ENCODE measurements at places on chromosomes 16 and 17.

DNA sequence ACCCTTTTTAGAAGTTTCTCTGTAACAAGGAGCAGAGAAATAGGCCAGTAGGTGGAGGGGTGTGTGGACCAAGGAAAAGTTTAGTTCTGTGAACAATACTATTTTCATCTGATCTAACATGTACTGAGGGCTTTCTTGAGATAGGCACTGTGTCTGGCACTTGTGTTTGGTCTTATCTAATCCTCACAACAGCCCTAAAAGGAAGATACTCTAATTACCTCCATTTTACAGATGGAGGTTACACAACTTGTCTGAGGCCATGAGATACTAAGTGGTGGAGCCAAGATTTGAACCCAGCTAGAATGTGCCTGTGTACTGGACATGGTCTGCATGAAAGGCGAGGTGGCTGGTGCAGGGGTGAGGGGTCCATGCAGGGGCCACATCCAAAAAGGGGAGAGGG is 4.5 kb downstream of the TNFSF12 start:
- no peak for DNase-seq

GRCh38 chr17:39327109-39327508 is 74.3 kb downstream of the FBXL20 start:
- DNase-seq, result no peak

GRCh38 chr17:40153603-40154236 is 13.4 kb downstream of the CASC3 start:
- DNase-seq, result no peak

- no peak for DNase-seq
Observed at GRCh38 chr17:76581515-76581914, 4.1 kb downstream of the ST6GALNAC2 start.

- DNase-seq, result peak; percentile 10
Observed at GRCh38 chr16:82439678-82440293, 187.0 kb upstream of the CDH13 start.

DNA sequence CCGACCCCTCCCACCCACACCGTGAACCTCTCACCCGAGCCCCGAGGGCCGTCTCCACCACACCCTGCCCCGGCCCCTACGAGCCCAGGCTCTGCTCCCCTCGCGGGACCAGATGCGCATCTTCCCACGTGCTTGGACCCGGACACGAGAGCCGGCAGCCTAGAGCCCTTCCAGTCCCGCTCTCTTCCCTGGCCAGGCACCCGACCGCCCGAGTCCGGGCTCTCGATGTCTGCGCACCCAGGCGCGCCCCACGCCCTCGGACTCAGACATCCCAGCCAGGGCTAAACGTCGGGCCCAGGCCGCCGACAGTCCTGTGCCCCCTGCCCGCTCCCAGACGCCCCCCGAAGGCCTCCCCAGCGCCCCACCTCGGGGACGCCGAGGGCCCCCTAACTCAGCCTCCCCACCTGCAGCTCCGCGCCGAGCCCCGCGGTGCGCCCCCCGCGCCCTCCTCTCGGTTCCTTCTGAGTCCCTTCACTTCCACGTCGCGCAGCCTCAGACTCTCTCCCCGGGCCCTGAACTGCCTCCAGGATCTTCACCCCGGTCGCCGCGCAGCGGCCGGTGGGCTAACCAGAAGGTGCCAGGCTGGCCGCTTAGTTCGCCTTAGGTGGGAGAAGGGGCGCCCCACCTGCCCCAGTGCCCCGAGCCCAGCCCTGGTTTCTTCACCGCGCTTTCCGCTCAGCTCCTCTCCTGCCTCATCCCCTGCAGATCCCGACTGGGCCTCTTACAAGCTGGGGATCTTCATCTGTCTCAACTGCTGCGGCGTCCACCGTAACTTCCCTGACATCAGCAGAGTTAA is 688 bp downstream of the ADAP2 start:
- DNase-seq, result no peak

DNA sequence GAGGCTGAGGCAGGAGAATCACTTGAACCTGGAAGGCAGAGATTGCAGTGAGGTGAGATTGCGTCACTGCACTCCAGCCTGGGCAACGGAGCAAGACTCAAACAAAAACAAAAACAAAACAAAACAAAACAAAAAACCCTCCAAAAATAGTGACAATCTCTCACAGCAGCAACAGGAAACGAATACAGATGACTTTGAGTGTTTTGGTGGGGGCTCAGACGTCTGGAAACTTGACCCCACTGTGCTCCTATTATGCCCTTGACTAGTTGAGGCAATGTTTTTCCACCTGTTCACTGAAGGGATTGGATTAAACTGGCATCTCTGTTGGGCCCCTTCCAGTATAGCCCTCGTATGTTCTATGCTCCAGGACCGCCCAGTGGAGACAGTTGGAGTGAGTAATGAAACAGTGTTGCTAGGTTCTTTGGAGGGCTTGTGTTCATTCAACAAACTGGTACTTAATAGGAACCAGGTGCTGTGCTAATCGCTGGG is 167.0 kb downstream of the UTP18 start:
- DNase-seq, result no peak

DNA sequence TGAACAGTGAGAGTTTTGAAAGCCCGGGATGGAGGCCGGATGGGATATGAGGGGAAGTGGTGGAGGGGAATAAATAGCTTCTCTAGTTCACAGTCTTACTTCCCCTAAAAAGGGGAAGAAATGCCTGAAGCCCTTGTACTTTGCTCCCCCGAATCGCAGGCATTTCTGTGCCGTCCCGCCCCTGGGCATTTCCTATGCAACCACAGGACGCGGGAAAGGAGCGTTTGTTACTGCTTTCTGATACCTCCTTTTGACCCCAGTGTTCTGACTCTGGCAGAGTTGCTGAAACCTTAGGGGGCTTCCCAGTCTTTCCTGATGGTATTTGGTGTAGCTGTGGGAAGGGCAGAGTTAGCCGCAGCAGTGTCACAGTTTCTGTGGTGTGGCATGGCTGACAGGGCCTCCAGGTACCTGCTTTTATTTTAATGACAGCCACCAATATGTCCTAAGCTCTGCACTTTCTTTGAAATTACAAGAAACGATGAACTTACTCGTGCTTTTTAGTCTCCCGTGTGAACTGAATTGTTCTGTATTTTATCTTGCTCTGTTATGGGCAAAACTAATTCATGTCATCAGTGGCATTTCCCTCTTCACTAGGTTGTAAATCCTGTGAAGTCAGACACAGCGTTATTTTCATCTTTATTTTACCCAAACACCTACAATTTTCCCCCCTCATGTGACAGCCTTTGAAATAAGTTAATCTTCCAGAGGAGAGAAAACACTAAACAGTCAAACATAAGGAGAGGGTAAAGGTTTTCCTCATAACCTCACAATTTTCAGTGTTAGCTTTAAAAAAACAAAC is 27.1 kb downstream of the USP10 start:
- no peak for DNase-seq

DNA sequence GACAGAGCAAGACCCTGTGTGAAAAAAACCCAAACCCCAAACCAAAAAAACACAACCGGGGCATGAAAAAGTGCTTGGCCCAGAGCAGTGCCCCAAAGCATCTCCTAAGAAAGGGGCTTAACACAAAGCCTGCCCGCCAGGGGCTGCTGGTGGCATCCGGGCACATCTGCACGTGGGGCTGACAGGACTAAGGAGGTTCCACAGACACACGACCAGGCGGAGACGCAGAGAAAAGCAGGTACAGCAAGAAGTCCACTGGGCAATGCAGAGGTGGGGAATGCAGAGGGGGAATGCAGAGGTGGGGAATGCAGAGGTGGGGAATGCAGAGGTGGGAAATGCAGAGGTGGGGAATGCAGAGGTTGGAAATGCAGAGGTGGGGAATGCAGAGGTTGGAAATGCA is 109.2 kb downstream of the ZNF778 start:
- DNase-seq, result no peak

DNA sequence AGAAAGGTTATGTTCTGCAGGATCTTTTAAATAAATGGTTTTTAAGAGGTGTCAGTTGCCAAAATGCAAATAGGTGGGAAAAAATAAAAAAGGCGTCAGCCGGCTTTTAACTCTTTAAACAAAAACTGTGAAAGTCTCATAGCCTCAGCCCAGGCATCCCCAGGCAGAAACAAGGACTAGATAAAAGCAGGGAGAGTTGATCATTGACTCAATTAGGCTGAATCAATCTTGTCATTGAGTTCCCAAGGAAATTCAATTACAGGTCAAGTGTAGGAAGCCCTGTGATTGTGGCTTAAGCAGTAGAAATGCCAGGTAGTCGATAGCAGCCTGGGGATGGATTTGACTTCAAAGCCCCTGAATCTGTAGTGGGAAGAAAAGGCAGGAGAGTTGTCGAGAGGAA is 30.8 kb upstream of the GUCY2D start:
- DNase-seq, result no peak

- no peak for DNase-seq
Observed at GRCh38 chr17:58667934-58668597, 23.8 kb downstream of the TEX14 start.

GRCh38 chr16:54143934-54144571 is 142.5 kb downstream of the IRX3 start:
- no peak for DNase-seq

DNA sequence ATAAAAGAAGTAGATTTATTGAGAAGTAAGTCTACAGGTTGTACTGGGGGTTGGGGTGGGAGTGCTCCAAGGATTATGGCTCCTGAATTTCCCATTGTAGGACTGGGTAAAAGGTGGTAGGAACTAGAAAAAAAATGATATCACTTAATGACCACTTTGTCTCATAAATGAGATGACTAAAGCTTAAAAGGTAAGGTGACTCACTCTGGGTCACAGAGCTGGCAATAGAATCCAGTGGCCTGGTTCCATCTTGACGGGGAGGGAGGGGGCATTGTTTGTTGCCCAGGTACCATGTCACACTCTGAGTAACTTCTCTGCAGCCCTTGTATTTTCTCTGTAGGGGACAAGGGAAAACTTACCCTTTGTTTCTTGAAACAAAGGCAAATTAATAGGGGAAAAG is 126.1 kb downstream of the PITPNC1 start:
- no peak for DNase-seq

GRCh38 chr17:32267690-32268205 is 2.1 kb downstream of the RHBDL3 start:
- DNase-seq, result no peak

- DNase-seq, result no peak
Observed at GRCh38 chr16:85665929-85666328, 22.8 kb downstream of the GINS2 start.

GRCh38 chr16:71439523-71439922 is 2.3 kb downstream of the TLE7 start:
- DNase-seq, result peak; percentile 78

- DNase-seq, result no peak
Observed at GRCh38 chr16:85240982-85241924, 129.0 kb upstream of the CIBAR2 start.

- no peak for DNase-seq
Observed at GRCh38 chr17:39933912-39934311, 6.4 kb downstream of the LRRC3C start.

- no peak for DNase-seq
Observed at GRCh38 chr17:74746922-74747321, 1.5 kb upstream of the NHERF1 start.

- no peak for DNase-seq
Observed at GRCh38 chr17:59533694-59534093, 31.7 kb upstream of the DHX40 start.

DNA sequence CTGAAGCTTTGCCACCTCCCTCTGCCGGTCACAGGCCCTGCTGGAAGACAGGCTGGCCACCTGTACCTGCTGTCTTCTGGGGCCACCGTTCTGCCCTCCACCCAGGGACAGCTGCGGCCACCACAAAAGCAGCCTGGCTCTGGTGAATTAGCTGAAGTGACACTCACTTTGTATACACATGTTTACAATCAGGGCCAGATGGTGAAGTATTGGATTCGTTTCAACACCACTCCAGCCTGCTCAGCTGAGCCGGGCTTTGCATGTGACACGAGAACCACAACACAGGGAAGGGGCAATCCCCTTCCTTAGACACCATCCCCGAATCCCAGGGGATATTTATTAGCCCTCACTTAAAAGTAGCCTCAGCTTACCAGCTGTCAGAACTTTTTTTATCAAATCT is 191.5 kb upstream of the RPL38 start:
- peak; percentile 31 for DNase-seq

DNA sequence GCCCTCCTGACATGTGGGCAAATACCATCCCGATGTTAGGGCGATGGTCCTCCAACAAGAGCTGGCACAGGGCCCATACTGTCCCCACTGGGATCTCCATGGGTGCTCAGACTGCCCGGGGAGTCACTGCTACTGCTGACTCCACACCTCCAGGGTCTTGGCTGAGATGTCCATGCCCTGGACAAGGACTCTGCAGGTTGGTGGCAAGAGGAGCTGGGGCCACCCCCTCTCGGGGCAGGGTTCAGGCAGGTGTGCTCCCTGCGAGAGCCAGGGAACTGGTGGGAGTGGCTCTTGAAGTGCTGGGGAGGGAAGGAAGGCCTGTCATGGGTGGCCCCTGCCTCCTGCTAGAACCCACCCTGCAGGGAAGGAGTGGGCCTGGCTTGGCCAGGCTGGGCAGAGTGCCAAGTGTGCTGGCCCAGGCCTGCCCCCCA is 6.4 kb downstream of the CASKIN2 start:
- no peak for DNase-seq

DNA sequence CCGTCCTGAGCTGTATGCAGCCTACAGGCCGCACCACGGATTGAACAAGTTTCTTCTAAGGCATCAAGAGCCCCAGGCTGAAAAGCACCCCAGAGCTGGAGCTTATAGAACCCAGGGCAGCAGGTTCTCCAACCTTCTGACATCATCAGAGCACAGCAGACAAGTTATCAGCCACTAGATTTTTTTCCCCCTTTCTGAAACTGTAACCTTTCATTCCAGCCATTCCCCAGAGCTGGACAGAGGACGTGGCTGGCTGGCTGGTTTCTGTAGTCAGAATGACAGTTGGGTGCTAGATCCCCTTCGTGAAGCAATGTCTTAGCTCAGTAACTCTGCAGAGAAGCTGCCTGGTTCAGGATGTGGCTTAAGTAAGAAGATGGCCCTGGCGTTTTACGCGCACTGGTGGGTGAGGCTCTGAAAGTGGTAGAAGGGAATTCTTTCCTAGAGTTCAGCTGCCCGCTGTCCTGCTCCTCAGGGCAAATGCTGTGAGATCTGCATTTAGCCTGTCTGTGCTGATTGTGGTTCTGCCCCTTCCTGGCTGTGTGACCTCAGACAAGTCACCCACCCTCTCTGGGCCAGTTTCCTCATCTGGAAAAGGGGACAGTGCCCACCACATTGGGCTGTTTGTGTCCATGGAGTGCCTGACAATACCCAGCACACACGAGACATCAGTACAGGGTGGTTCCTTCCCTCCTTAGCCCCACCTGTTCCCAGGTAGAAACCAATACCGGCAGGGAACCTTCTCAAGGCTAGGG is 9.1 kb downstream of the DEXI start:
- DNase-seq, result no peak

All from AG10803 (cell line).